Fibroblast of lung (primary cell): ENCODE measurements at places on chromosomes 16 and 17. TPM values are rescaled to one million over a fixed set of nuclear protein-coding genes. Genes with fewer than 3 reads are reported as not detected.

SOCS7 gene
- 9.4 and 9.8 TPM in 2 replicates for total RNA-seq

MYH2 gene
- not detected in 2 replicates for total RNA-seq

CCL8 gene
- total RNA-seq: 0.26 and 0.50 TPM in 2 replicates

DUSP3 gene
- total RNA-seq: 43.4 and 51.2 TPM in 2 replicates

USP32 gene
- total RNA-seq: 61.6 and 82.7 TPM in 2 replicates

CCDC154 gene
- 0.50 and 0.51 TPM in 2 replicates for total RNA-seq

C17orf50 gene
- total RNA-seq: not detected in 2 replicates

PITPNM3 gene
- 0.77 and 0.99 TPM in 2 replicates for total RNA-seq

CIITA gene
- 0.51 and 0.66 TPM in 2 replicates for total RNA-seq
